ENCODE measurements at places on chromosomes 12 and 14. TPM values are rescaled to one million over a fixed set of nuclear protein-coding genes. Genes with fewer than 3 reads are reported as not detected.

FGF23 gene
- not detected for total RNA-seq

TCL1B gene
- not detected for total RNA-seq

OAS3 gene
- 7.6 TPM for total RNA-seq

CRIP2 gene
- 43.2 TPM for total RNA-seq

SDR9C7 gene
- 7.1 TPM for total RNA-seq

C1QL4 gene
- not detected for total RNA-seq

TOMM20L gene
- not detected for total RNA-seq

ZNF891 gene
- 2.8 TPM for total RNA-seq

DAAM1 gene
- total RNA-seq, result 75.2 TPM

PAX9 gene
- total RNA-seq, result 2.8 TPM

TMPRSS12 gene
- not detected for total RNA-seq

GRIP1 gene
- total RNA-seq, result 6.4 TPM

LYZ gene
- total RNA-seq, result 148 TPM

MANSC4 gene
- total RNA-seq, result not detected

GNS gene
- total RNA-seq, result 62.0 TPM

SYCP3 gene
- 0.10 TPM for total RNA-seq

EEF1AKMT3 gene
- total RNA-seq, result 8.9 TPM

CAPZA3 gene
- total RNA-seq, result not detected

TMEM132C gene
- total RNA-seq, result 11.7 TPM

UBE3B gene
- total RNA-seq, result 28.2 TPM

TAS2R31 gene
- total RNA-seq, result 13.5 TPM

NEUROD4 gene
- not detected for total RNA-seq

LMO3 gene
- 8.9 TPM for total RNA-seq

PPP4R4 gene
- 2.4 TPM for total RNA-seq

ADGRD1 gene
- total RNA-seq, result 7.3 TPM

GLIPR1L2 gene
- total RNA-seq, result 2.1 TPM

All from skin of body (tissue), 3 donors.